ENCODE measurements at places on chromosomes 13 and 19.

GRCh38 chr19:6967967-6968366, 53.3 kb downstream of the MBD3L2B start:
- no peak for DNase-seq

DNA sequence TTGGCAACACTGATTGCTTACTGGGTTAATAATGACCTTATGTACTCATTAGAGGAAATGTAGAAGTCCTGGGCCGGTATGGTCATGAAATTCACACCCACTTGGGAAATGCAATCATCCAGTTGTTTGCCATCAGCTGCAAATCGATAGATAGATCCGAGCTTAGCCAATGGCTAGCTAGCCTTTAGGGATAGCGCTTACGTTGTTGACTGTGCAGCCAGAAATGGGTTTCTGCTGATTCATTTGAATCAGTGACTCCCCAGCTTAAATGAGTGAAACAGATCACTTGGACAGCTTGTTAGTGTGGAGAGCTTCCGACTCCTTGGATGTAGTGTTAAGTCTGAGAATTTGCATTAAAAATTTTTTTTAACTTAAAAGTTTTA, 11.8 kb downstream of the IL17D start:
- DNase-seq: no peak

- no peak for DNase-seq
Measured at GRCh38 chr19:39270036-39270871, 2.1 kb downstream of the IFNL2 start.

DNA sequence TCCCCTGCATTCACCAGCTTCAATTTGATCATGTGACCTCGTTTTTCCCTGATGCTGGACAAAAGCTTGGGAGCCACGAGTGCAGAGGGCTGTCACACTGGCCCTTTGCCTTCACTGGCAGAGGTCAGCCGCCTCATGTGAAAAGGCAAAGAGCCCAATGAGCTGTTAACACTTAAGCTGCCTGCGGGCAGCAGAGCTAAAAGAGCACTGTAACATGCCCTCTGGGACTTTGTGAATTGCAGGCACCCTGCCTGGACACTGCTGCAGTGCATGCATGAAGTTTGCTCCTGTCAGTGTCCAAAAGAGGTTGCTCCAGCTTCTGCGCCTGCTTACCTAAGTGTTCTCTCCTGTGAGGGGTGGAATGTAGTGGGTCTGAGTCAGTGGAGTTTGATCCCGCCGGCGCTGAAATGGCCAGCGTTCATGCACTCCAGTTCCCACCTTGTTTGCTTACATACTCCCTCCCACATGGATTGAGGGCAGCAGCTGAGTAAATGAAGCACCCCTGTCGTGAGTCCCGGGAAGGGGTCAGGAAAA, 193.7 kb downstream of the RFC3 start:
- no peak for DNase-seq

- DNase-seq: no peak
Measured at GRCh38 chr13:33284031-33284430, 1.5 kb downstream of the STARD13 start.

DNA sequence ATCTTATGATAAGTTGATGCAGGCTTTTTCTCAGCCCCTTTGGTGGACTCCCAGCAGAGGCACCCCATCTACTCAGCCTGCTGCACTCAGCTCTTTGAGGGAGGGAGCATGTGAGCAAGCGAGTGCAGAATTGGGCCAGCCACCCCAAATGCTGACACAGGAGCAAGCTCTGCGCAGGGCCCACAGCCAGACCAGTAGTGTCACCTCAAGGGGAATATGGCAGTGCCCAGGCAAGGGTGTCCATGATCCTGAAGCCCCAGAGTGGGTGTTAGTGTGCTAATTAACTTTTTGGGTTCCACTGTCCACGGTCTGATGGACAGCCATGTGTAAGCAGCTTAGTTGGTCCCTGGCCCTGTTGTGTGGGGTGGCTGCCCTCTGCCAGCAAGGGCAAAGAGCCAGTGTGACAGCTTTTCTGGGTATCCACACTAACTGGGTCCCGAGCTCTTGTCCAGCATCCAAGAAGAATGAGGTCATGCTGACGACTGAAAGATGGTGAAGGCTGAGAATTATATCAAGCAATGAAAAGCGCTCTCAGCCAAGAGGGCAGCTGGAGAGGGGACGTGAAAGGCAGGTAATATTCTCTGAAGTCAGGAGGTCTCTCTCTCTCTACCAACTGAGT, 898.3 kb upstream of the PCDH9 start:
- no peak for DNase-seq

- no peak for DNase-seq
Measured at GRCh38 chr13:51683597-51683996, 99.3 kb downstream of the WDFY2 start.

- DNase-seq: no peak
Measured at GRCh38 chr13:99902657-99903056, 68.9 kb downstream of the ZIC5 start.

GRCh38 chr13:86810361-86810760, 860.8 kb upstream of the SLITRK5 start:
- no peak for DNase-seq

- no peak for DNase-seq
Measured at GRCh38 chr13:58587183-58587582, 955.6 kb downstream of the PCDH17 start.

DNA sequence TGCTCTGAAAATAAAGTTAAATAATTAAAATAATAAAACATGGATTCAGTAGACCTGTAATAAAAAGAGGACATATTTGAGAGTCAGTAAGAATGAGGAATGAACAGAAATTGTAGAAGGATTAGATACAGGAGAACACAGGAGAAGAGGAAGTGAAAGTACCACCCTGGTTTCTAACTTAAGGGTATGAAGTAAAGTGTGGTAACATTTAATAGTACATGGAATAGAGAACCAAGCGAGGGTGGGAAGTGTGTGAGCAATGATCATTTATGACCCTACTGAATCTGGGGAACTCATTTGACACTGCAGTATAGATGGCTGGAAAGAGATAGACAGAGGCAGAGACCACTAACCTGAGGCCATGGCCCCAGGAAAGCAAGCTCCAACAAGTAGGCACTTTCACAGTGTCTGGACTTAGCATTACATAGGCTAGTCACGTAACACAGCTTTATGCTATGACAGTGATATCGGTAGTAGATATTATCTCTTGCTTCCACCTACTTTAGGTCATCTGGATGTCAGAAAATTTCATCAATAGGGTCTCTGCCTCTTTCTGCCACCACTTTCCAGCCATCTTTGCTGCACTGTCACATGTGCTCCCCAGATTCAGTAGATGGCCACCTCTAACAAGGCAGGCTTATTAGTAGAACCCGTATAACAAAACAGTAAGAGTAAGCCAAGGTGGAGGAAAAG, 633.9 kb upstream of the MIR17HG start:
- no peak for DNase-seq

GRCh38 chr19:31066385-31066784, 282.9 kb downstream of the TSHZ3 start:
- no peak for DNase-seq

DNA sequence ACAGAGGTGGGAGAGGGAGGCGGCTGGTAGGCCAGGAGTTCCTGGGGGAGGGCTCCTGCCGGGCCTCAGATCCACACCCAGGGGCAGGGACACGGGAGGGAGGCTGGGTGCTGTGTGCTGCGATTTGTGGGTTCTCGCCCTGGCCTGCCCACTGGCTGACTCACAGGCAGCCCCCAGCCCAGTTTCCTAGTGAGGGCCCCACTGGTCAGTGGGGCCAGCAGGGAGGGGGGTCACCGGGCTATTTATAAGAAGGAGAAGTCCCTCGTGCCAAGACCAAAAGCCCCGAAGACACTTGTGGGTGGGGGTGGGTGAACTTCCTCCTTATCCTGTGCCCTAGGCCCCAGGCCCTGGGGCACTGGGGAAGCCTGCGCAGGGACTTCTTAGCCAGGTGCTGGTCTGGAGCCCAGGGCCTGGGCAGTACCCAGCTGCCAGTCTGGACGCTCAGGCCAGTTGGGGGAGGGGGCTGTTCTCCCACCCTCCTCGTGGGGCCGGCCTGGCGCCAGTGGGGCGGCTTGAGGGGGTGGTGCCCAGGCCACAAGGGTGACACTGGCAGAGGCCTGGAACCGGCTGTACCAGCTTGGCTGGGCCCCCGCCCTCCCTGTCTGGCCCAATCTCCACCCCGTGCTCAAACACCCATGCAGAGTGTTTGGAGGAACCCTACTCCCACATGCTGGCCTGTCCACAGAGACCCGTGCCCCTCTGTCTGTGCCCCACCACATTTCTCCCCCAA, 5.0 kb upstream of the JUNB start:
- no peak for DNase-seq
